ENCODE measurements at places on chromosomes 5 and 9.

- no peak for DNase-seq
Measured at GRCh38 chr5:135576075-135576599, 2.7 kb downstream of the CXCL14 start.

DNA sequence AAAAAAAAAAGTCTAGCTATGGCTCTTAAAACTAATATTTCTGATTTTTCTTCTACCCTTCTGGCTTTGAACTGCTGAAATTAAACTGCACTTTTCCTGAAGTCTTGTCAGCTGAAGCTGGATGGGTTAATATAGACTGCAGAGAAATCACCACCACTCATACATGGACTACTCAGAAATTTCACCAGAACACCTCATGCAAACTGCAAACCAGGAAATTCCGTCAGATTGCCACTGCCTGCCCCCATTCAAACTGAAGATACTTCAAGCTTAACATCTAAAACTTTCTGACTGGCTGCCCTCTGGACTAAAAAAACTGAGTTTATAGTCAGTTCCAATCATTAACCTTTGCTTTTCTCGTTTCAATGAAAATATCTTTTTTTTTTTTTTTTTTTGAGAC, 11.6 kb upstream of the ANXA2R start:
- no peak for DNase-seq

DNA sequence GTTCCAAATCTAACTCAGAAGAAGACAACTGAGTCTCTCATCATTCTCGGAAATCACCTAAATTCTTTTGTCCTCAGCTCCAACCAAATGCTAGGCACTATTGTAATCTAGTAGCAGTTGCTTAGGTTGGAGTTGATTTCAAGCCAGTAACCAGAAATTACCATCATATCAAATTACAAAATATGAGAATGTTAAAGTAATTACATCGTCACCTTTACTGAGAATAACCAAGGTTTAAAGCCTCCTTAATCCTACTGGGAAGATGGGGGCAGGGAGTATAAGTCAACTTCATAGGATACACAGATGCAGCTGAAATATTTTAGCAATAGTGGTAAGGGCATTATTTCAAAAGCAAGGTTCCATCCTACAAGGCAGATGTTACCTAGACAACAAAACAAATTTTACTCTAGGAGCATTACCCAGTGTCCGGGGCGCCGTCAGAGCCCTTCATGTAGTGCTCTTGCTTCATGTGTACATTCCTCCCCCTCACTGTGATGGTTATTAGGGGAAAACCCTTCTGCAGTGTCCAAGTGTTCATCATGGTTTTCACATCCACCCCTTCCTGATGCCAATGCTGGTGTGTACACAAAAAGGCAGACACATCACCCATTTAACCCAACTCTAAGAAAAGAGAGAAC, 19.5 kb downstream of the ERAP1 start:
- DNase-seq, result no peak

GRCh38 chr5:135220394-135221186, 178.4 kb downstream of the MACROH2A1 start:
- no peak for DNase-seq

DNA sequence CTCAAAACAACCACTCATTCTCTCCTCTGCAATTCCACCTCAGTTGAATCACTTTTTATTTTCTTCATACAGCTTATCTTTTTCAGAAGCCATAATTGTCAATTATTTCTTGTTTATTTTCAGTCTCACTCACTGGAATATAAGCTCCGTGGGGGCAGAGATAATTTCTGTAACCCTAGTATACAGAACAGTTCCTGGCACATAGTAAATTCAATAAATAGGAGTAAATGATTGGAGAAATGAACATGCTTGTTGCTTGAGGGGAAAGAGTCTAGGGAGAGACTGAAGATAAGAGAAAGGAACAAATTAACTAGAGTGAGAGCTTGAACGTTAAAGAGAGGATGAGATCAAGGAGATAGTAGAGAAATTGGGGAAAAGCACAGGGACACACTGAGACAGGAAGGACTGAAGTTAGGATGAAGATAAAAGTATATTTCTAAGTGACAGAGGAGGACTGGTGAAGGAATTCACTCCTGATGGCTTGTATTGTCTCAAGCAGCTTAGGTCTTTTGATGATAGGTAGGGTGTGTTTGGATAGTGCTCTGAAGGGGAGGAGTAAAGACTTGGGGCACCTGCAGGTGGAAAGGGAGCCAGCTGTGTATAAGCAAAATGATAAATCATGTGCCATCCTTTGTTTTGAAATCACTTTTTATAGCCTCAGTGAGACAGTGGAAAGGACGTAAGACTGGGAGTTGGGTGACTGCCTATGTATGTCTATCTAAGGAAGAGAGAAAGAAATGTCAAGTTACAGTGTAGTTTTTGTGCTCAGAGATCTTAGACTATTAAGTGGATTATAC, 2.2 kb downstream of the NAA35 start:
- no peak for DNase-seq
